ENCODE measurements at places on chromosomes 7 and 10.
A peak's percentile ranks its signal among the peaks of the same experiment; 100 is the strongest.

- no peak for DNase-seq
Observed at GRCh38 chr10:25766687-25767221, 167.3 kb upstream of the MYO3A start.

DNA sequence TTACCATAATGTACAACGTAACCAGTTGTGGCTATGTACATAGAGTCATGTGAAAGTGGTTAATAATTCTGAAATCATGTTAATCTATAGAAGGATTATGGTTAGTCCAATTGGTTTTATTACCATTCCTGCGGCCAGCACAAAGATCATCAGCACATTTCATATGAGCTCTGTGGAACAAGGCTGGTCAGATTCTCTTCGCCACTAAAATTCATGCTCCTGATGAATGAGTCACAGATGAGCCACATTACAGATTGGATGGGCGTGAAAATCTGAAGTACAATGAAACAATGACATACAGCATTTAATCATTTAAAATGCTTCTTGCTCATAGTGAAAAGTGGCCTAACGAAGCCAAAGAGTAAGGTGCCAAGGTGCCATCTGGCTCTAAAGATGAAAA lies 716.2 kb upstream of the PHF14 start:
- no peak for DNase-seq

- DNase-seq = no peak
Observed at GRCh38 chr7:100122568-100122967, 3.1 kb downstream of the CNPY4 start.

GRCh38 chr7:22765609-22766008 lies 38.6 kb downstream of the IL6 start:
- no peak for DNase-seq

DNA sequence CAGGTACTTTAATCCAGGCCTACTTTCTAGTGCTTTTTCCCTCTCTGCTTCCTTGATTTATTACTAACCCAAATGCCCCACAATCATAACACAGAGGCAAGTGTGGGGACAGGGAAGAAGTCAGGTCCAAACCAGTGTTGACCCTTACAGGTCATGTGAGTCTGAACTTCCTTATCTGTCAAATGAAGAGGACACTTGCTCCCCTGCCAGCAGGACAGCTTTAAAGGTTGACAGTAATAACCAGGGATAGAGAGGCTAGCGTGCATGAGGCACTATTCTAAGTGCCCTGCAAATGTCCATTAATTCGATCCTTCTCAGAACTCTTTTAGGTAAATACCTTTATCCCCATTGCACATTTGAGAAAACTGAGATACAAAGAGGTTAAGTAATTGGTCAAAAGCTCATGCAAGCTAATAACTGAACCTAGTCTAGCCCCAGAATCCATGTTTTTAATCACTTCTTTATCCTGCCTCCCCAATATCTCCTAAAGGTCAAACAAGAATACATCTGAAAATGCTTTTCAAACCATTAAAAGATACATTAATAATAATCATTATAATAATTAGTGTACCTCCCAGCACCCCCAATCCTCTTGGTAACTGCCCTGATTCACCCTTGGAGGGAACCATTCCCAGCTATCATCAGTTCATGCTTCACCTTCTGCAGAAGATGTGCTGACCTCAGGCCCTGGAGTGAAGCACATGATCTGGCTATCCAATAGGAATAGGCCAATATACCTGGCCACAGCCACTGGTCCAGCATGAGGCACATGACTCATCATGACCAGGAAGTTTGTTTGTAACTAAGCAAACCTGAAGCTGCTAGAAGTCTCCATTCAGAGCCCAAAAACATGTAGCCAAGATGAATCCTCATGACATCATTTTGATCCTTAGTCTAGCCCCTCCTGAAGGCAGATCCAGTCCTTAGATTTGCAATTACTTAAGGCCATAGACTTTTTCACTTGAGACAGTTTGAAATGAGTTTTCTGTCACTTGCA lies 40.7 kb downstream of the SGMS1 start:
- DNase-seq = no peak

DNA sequence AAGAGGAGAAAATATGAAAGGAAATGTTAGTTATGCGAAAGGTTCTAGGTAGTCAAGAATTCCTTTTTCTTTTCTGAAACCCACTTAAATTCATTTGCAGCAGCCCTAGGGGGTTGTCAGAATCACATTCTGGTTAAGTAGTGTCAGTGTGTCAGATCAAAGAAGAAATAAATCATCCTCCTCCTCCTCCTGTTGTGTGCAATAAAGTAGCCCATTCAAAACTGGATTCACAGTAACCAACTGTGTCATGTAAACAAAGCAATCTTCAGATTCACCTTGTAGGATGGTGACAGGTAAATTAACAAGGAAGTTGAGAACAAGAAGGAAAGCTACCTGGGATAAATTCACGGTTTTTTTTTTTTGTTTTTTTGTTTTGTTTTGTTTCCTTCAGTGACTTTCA lies 127.5 kb downstream of the NSUN6 start:
- no peak for DNase-seq

DNA sequence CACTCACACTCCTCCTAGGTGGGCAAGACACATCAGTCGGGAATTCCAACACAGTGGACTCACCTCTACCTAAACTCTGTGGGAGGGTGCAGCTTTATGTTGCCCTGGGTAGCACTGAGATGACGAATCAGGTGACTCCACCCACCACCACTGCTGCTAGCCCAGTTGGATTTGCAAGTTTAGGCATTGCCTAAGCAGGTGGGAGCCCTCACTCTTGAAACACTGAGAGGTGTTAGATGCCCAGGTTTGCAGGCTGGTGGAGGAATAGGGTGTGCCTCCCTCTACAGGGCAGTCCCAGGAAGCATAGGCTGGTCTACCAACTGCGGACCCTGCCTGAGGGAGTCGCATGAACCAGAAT lies 708.9 kb downstream of the POM121L12 start:
- no peak for DNase-seq

DNA sequence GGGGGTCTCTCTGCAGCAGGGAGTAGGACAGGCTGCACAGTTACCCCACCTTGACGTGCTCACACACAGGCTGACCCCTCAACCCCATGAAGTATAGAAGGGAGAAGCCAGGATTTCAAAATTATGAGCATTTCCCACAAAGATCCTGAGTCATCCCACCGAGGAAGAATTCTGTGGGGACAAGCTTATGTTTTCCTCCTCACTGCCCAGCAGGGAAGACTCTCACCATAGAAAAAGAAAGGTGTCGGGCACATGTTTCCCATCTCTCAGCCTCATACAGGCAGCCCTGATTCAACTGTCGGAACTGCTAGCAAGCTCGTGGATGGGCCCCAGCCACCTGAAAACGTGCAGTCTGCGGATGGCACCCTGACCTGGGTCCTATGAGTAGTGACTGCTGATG lies 499.7 kb upstream of the MKI67 start:
- DNase-seq = no peak

DNA sequence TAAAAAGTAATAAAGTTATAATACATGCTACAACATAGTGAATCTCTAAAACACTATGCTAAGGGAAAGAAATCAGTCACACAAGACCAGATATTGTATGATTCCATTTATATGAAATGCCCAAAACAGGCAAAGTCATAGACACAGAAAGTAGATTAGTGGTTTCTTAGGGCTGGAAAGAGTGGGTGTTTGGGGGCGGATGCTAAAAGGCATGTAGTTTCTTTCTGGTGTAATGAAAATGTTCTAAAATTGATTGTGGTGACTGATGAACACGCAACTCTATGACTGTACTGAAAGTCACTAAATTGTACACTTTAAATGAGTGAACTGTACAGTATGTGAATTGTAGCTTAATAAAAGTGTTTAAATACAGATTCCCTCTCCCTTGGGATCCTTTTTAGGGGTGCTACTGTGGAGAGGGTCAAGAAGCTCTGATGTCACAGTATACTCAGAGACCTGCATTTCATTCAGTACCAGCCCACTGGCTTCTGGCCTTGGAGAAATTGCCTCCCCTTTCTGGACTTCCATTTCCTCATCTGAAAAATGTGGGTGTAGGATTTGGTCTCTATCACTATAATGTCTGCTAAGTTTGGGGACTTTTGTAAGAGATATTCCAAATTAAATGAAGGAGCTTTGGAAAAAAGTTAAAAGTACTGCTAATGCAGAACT lies 46.4 kb downstream of the AOAH start:
- no peak for DNase-seq

DNA sequence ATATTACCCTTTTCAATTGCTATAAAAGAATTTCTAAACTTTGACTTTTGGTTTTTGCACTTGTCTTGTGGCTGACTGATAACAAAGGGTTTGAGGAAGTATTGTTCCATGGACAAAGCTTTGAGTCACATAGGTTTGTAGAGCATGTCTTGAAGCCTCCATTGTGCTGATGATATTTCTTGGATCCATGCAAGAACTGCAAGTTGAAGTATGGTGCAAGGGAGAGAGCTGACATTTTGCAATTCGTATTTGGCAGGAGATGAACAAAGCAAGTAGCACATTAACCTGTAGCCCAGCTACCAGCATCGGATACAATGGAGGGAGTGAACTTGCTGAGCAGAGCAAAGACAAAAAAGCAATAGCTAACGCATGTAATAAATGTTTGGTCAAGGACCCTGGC lies 23.4 kb downstream of the MGAM2 start:
- no peak for DNase-seq

DNA sequence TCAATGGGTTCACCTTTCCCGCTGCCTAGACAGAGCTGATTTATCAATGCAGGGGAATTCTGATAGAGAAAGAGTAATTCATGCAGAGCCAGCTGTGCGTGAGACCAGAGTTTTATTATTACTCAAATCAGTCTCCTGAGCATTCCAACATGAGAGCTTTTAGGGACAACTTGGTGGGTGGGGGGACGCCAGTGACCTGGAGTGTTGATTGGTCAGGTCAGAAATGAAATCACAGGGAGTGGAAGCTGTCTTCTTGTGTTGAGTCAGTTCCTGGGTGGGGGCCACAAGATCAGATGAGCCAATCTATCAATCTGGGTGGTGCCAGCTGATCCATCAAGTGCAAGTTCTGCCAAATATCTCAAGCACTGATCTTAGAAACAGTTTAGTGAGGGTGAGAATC lies 99.0 kb upstream of the CAV2 start:
- no peak for DNase-seq

DNA sequence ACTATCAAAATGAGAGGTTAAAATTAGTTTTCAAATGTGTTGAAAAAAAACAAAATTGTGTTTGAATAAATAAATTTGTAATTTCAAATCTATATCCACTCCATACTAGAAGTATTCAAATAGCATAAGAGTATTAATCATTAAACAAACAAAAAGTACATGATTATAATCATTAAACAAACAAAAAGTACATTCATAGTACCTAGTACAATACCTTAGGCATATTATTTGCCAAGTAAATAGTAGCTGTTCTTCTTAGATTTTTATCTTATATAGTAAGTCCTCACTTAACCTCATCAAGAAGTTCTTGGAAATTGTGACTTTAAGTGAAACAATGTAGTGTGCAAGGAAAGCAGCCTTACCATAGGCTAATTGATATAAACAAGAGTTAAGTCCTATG lies 349.3 kb upstream of the VWC2 start:
- no peak for DNase-seq

DNA sequence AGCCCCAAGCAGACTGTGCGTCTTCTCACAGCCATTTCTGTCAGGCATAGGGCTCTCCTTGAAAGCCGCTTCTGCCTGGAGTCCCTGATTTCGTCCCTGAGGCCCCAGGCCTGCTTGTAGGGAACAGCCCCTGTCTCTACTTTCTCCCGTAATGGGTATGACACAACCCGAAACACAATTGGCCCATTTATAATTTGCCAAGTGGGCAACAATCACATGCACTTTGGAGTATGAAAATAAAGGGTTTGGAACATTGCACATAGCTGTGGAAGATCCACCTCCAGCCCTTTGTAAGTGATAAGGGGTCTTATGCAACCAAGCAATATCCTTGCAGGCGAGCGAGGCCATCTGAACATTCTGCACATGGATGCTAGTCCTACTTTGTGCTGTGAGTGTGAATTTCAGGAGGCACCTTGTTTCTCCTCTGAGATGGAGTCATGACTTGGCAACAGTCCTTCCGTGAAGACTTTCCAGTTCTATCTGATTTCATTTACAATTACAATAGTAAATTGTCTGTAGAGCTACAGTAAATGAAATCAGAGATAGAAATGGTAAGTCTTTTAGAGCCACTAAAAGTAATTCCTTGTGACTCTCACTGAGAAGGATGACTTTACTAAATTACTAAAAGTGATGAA lies 141.5 kb downstream of the CUBN start:
- peak; percentile 93 for DNase-seq

DNA sequence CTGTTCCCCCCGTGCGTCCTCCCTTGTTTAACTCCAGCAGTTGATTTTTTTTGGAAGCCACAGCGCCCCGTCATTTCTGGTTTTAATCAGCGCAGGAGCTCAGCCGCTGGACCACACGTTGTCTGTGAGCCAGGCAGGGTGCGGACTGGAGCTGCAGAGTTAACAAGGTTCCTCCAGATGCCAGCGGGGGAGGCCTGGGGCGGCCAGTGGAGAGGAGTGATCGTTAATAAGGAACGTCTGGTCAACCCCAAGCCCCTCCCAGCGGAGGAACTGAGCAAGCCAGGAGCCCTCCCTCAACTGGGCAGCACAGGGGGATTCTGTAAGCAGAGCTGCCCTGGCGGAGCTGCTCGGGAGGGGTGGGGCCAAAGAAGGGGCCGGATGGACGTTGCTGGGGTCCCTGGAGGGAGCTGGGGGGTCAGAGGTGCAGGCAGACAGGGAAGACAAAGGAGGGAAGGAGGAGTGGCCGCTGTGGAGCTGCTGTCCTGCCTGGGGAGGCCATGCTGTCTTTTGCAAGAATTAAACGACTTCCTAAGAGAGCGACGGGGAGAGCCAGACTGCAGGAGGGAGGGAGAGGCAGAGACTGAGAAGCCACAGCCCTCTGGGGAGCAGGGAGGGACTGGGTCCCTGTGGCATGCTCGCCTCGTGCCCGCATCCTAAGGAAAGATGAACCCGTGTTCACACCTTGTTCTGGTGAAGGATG lies 537.1 kb upstream of the FOXK1 start:
- DNase-seq = no peak

GRCh38 chr7:128017862-128018845 lies 13.1 kb downstream of the LRRC4 start:
- DNase-seq = no peak

DNA sequence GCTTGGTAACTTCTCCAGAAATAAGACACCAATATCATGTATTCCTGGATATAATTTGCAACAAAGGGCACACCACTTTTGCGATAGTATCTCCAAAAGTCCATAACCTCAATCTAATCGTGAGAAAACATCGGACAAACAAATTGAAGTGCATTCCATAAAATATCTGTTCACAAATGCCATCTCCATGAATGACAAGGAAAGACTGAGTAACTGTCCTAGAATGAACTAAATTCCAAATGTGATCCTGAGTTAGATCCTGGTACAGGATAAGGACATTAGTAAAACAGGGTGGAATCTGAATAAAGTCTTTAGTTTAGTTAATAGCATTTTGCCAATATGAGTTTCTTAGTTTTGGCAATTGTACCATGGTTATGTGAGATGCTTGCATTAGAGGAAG lies 384.2 kb downstream of the SUGCT start:
- DNase-seq = no peak

DNA sequence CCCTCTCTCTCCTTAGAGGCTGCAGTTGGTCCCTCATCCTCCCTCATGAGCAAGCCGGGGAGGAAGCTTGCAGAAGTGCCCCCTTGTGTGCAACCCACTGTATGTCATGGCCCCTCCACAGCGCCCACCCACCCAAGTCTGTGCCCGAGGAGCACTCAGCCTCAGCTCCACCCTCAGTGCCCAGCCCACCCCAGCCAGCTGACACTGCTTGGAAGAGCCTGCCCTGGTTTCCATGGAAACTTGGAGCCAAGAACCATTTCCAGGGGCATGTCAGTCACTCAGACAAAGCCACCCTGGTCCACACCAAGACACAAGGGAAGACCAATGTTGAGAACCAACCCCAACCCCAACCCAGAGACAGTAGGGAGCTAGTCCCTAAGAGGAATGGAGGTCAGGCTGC lies 79.5 kb downstream of the PAX2 start:
- DNase-seq = no peak

GRCh38 chr10:29795850-29796249 lies 161.1 kb upstream of the SVIL start:
- DNase-seq = no peak
